T-helper 22 cell (primary cell): ENCODE measurements at places on chromosomes 6 and 20.

DNA sequence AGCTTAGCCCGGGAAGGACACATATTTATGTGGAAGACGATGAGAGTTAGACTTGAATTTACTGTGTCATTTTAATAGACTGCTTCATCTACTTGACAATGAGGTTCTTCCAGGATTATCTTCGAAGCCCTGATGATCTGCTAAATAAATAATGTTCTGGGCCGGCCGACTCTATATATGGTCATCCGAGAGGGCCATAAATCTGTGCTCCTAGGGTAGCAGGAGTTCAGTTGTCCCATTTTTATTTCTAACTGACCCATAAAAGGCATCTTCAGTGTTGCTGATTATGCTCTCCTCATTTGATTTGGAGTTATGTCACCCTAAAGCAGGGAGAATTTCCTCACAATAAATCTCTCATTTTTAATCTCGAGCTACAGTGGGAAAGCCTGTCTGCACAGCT lies 217.1 kb downstream of the SLC24A3 start:
- no peak for DNase-seq

DNA sequence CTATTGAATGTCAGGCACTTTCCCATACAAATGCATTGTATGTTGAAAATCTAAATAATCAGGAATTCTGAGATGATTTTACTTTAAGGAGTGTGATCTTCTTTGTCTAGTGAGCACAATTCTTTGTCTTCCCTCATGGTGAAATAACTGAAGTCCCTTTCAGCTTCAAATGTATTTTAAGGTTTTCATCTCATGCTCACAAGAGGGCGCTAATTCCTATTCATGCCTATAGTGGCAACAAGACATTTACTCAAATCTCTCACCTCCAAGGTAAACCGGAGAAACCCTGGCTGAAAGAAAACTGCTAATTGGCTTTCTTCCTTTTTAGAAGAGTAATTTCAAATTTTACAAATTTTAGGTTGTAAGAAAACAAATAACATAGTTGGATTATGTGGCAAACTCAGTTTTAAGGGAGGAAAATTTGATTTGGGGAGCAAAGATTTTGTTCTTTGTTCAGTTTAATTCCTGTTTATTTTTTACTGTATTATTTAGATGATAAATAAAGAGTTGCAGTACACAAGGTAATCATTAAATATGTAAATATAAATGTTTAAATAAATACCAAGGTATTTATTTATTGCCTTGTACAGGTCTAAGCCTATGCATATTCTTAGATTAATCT lies 69.1 kb downstream of the SLC35F1 start:
- no peak for DNase-seq

GRCh38 chr20:19937218-19937617 lies 79.9 kb upstream of the NAA20 start:
- no peak for DNase-seq

DNA sequence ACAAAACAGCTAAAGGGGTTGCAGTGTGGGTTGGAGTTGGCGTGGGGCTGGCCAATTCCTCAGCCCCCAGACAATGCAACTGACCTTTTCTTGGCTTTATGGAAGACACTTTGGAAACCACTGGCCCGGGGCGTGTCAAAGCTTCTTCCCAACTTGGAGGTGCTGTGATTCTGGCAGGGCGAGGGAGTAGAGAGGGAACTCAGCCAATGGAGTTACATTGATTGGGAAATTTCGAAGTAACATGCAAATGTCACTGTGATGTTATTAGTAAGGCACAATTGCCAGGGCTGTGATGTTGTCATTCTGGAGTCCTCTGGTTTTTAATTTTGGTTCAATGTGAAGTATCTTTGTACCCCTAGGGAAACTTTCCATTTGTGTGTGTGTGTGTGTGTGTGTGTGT lies 41.5 kb upstream of the EPB41L1 start:
- DNase-seq: no peak

DNA sequence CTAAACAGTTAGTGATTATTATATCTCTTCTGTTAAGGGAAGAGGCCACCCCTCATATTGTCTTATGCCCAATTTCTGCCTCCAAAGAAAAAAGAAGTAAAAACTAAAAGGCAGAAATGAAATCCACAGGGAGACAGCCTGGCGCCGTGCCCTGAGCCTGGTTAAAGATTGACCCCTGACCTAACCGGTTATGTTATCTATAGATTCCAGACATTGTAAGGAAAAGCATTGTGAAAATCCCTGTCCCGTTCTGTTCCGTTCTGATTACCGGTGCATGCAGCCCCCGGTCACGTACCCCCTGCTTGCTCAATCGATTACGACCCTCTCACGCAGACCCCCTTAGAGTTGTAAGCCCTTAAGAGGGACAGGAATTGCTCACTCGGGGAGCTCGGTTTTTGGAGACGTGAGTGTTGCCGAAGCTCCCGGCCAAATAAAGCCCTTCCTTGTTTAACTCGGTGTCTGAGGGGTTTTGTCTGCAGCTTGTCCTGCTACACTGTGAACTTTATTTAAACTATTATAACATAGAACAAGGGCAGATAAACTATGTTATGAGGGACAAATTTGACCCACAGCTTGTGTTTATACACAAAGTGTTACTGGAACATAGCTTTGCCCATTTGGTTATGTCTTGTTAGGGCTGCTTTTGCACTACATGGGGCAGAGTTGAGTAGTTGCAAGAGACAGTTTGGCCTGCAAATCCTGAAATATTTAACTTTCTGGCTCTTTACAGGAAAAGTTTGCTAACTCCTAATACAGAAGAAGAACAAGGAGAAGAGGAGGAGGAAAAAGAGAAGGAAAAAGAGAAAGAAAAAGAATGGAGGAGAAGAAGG lies 49.6 kb downstream of the CD24 start:
- DNase-seq: no peak

DNA sequence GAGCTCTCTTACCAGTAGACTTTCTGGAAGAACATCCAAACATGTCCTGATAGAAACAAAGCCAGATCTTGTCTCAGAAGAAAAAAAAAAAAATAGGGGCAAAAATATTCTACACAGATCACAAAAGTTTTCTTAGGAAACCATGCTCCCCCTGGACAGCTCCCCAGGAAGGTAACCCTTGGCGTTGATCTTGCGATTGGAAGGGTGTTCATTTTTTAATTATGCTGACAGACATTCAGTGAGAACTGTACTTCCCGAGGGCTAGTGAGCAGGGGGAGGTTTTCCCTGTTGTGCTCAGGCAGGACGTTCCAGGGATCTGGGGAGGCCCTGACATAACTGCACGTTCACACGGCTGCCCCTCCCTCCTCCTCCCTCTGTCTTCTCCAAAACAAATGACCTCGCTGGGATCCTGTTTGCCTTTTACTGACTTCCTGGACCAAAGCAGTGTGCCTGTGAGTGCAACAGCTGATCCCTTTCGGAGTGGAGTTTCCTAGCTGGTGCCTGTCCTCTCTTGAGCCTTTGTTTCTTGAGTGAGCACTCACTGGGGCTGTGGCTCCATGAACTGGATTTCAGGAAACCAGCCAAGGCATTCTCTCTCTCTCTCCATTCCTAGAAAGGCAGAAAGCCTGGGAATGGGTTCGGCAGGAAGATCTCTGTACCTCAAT lies 46.7 kb downstream of the MARCKS start:
- no peak for DNase-seq

- no peak for DNase-seq
These were observed 103.9 kb downstream of the CTNNBL1 start for GRCh38 chr20:37797669-37798175.

GRCh38 chr6:151379933-151380847 lies 11.2 kb downstream of the ZBTB2 start:
- no peak for DNase-seq

DNA sequence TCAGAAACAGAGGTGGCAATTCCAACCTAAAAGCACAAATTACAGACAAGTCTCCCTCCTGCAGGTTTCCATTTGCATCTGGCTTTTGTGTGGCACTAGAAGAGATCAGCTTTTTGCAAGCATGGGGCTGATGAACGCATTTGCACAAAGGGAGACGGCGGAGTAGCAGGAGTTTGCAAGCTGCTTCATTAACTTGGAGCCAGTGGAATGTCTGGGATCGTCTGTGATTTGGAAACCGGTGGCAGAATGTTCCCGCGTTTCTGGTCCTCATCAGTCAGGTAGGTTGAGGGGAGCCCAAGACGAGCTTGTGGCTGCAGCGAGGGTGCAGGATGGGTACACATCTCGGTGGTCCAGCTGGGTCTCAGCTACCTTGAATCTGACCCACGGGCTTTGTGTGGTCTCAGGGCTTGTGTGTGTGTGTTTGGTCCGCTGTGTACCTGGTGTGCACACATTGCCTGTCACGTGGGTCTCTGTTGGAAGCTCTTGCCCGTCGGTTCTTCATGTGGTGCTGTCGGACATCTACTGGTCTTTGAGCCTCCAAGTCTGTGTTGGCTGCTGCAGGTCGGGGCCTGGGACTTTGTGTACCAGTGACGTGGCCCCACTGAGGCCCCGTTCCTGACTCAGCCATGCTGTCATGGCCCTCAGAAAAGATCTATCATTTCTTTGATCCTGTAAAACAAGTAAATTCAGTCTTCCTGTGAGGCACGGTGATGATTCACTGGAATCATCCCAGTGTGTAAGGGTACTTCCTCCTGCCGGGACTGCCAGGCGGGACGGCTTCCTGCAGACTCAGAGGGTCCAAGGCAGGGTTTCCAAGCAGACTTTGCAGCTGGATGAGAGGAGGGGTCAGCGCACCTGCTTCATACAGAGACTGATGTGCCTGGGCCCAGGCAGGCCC lies 12.4 kb upstream of the MYT1 start:
- DNase-seq: no peak

GRCh38 chr20:46206025-46206424 lies 87.9 kb downstream of the CD40 start:
- DNase-seq: no peak

GRCh38 chr6:46288835-46289234 lies 118.1 kb upstream of the ENPP5 start:
- no peak for DNase-seq

DNA sequence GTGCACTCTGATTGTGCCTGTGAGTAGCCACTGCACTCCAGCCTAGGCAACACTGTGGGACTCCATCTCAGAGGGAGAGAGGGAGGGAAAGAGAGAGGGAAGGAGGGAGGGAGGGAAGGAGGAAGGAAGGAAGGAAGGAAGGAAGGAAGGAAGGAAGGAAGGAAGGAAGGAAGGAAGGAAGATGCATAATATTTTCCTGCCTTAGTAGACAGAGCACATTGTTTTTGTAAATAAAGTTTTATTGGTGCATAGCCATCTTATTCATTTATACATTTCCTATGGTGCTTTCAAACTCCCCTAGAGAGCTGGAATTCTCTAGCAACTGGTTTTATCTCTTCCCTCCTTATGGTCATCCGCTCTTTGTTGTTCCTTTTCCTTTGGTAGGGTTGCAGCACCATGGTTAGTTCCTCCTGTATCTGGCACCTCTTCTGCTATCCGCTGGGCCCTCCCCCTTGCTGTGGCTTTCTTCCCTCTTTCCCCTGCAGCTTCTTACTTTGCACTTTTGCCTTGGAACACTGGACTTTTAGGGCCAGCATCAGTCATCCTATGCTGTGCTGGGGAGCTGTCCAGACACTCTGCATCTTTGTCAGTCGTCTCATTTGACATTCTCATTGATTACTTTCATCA lies 20.2 kb downstream of the GPR6 start:
- no peak for DNase-seq

- DNase-seq: no peak
These were observed 80.5 kb downstream of the COL9A1 start for GRCh38 chr6:70222439-70222749.
